Coronary artery (tissue), 2 donors: ENCODE measurements at places on chromosomes 6 and 20.

GRCh38 chr6:34130862-34131261 lies 15.0 kb downstream of the GRM4 start:
- DNase-seq: no peak

DNA sequence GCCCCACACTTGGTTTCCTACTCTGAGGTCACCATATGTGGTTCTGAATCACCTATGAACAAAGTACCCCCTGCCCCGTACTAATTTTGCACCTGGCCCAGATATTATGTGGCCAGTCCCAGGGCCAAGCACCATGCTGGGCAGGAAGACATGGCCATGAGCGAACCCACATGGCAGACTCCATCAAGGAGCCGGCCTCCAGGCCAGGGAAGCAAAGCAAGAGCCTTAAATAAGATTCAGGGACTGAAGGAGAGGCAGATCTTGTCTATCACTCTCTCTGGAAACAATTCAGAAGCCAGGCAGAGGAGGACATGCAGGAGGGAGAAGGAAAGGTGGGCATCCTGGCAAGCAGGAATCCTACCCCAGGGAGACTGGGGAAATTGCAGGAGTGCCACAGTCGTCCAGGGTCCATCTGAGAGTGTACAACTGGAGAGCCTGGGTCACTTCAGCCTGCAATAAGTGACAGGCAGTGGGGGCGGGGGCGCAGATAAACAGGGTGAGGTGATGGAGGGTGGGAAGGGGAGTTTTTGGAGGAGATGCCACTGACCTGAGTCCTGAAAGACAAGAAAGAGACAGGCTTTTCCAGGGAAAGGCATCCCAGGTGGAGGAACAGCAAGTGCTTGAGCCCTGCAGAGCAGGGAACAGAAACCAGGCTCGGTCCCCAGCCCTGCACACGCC lies 2.1 kb upstream of the BMP7 start:
- no peak for DNase-seq

DNA sequence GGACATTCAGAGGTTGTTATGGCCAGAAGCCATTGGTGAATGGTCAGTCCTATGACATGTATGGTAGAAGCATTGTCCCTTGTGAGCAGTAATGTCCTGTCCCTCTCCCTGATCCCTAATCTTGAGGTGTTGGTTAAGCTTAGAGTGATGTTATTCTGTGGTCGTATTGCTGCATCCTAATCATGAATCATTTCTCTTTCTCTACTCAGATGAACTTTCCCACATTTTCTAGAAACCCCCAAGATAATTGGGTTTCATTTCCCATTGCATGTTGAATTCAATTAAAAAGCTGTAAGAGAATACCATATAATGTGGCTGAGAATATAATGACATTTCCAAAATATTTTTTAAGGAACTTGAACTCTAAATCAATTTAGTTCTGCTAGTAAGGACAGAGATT lies 175.1 kb downstream of the PLCB4 start:
- no peak for DNase-seq

DNA sequence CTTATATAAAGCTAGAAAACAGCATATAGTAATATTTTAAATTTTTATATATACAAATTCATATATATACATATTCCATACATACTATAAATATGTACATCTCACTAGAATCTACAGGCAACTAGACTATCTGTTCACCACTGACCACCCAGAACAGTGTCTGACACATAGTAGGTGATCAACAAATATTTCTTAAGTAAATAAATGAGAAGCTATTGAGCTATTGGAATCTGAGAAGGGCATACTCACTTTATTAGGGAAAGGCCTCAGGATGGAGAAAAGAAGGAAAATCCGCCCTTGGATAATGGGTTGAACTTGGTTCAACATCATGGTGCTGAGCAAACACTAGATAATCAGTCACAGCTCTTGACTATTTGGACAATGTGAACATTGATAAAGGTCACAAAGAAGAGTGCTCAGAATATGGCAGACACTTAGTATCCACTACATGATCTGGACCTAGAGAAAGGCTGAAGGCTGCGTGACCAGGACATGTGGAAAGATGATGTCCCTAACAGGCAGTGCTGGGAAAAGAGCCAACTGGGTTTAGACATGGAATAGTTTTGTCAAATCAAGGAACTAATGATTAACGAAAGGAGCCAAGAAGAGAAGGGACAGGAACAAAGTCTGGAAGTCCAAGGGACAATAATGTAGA lies 186.1 kb downstream of the TASP1 start:
- no peak for DNase-seq

- DNase-seq: no peak
Observed at GRCh38 chr6:82179415-82179814, 68.1 kb downstream of the IBTK start.

DNA sequence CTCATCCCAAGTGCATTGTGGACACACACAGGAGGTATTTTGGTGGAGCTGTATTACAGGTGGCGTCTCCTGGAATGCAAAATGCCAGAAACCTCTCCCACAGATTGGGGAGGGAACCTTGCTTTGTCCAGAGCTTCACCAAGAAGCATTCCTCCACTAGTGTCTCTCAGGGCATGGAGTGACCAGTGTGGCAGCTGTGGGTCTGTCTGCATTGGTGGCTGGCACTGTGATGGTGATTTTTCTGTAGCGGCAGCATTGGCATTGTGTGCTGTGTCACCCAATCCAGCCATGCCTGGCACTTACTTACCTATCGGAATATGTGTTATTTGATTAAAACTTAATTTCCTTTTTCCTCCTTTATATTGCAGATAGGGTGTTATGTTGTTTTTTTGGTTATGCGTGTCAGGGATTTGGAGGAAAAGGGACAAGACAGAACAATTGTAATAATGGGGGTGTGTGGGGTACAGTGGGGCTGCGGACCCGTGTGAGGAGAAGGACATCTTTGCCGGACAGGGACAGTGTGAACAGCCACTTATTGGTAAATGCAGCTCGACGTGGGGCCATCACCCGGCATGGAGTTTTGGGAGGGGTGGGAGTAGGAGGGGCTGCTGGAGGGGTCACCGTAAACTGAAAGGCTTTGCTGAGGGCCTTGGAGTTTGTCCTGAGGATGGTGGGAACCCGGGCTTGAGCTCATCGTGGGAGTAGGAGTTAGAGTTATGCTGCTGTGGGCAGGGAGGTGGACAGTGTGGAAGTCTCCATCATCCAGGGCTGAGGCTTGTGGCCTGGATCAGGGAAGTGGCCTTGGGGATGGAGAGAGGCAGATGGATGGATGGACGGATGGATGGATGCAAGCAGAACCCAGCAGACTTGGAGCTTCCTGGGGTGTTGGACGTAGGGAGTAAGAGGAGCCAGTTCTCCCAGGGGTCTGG lies 105.0 kb downstream of the SYCP2 start:
- DNase-seq: peak; percentile 41
